Esophagus muscularis mucosa (tissue), 4 donors: ENCODE measurements at places on chromosomes 11 and 22.

- H3K27ac ChIP-seq = no peak overlapping the region
- no peak for DNase-seq
- no peaks in the 10 kb centered on the region for H3K27me3 ChIP-seq
These were observed 46.8 kb downstream of the TRIM44 start for GRCh38 chr11:35709376-35709775.

DNA sequence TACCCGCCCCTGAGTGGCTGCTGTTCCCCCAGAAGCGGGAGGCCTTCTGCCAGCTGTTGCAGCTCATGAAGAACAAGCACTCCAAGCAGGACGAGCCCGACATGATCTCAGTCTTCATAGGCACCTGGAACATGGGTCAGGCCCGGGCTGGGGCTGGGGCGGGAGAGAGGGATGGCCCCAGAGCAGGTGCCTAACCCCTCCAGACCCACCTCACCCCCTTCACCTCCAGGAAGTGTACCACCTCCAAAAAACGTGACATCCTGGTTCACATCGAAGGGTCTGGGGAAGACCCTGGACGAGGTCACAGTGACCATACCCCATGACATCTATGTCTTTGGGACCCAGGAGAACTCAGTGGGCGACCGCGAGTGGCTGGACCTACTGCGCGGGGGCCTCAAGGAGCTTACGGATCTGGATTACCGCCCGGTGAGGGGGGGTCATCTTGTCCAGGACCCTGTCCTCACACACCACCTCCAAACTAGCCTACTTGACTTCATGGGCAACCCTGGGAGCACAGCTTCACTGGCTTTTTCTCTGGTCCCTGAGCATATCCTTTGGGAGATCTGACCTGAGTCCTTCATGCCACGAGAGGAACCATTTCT lies 6.3 kb downstream of the INPPL1 start:
- no peak overlapping the region for H3K4me3 ChIP-seq
- no peaks in the 10 kb centered on the region for H3K27me3 ChIP-seq
- no peak for DNase-seq
- H3K36me3 ChIP-seq = peaks cover 83% of the 10 kb centered on the region
- no peak overlapping the region for H3K27ac ChIP-seq

- DNase-seq = no peak
- no peak overlapping the region for H3K27ac ChIP-seq
- no peaks in the 10 kb centered on the region for H3K36me3 ChIP-seq
- H3K4me3 ChIP-seq = no peak overlapping the region
These were observed 6.6 kb upstream of the SSTR3 start for GRCh38 chr22:37218771-37219411.

- H3K4me1 ChIP-seq = no peaks in the 10 kb centered on the region
- H3K4me3 ChIP-seq = no peak overlapping the region
- no peak for DNase-seq
- no peaks in the 10 kb centered on the region for H3K27me3 ChIP-seq
These were observed 294.2 kb downstream of the NELL1 start for GRCh38 chr11:20963596-20963995.

GRCh38 chr22:37981282-37982011 lies 2.9 kb downstream of the SOX10 start:
- H3K4me1 ChIP-seq = no peaks in the 10 kb centered on the region
- peak overlapping the region; percentile 55 for H3K27ac ChIP-seq
- H3K27me3 ChIP-seq = no peaks in the 10 kb centered on the region
- peaks cover 27% of the 10 kb centered on the region for H3K36me3 ChIP-seq

- H3K4me3 ChIP-seq = no peak overlapping the region
- no peak for DNase-seq
- peaks cover 77% of the 10 kb centered on the region for H3K4me1 ChIP-seq
- no peaks in the 10 kb centered on the region for H3K36me3 ChIP-seq
- peak overlapping the region; percentile 96 for H3K27ac ChIP-seq
These were observed 91.7 kb downstream of the TP53I11 start for GRCh38 chr11:44858796-44859527.

- no peak overlapping the region for H3K4me3 ChIP-seq
- H3K27ac ChIP-seq = peak overlapping the region; percentile 34
- no peaks in the 10 kb centered on the region for H3K36me3 ChIP-seq
- no peak for DNase-seq
- no peaks in the 10 kb centered on the region for H3K27me3 ChIP-seq
These were observed 75.0 kb downstream of the CDKN1C start for GRCh38 chr11:2810411-2811205.

DNA sequence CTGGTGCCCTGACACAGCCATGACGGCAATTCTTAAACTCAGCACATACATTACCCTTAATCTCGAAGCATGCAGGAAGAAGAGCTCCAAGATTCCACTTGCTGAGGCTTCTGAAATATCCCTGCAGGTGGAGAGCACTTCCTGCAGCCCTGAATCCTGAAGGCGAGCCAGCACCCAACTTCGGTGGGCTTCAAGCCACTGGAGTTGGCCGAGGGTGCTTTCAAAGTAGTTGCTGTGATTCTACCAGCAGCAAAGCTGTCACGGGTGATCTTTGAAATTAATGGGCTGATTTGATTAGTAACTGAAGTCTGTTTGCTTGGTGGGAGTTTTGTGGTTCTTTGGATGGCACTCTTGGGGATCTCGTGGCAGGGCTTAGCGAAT lies 9.0 kb upstream of the FTH1 start:
- H3K4me1 ChIP-seq = peaks cover 82% of the 10 kb centered on the region
- H3K4me3 ChIP-seq = no peak overlapping the region
- peak overlapping the region; percentile 21 for H3K27ac ChIP-seq

- peaks cover 49% of the 10 kb centered on the region for H3K27me3 ChIP-seq
- H3K4me1 ChIP-seq = no peaks in the 10 kb centered on the region
- no peak overlapping the region for H3K4me3 ChIP-seq
- DNase-seq = no peak
These were observed 330 bp downstream of the SLC5A1 start for GRCh38 chr22:32043391-32043790.

- H3K4me3 ChIP-seq = no peak overlapping the region
- H3K27ac ChIP-seq = no peak overlapping the region
- no peak for DNase-seq
- no peaks in the 10 kb centered on the region for H3K36me3 ChIP-seq
These were observed 95.3 kb downstream of the NTM start for GRCh38 chr11:131465746-131466145.

GRCh38 chr11:20155683-20156279 lies 4.5 kb downstream of the DBX1 start:
- no peaks in the 10 kb centered on the region for H3K36me3 ChIP-seq
- peaks cover 50% of the 10 kb centered on the region for H3K27me3 ChIP-seq
- H3K4me3 ChIP-seq = no peak overlapping the region

- H3K4me1 ChIP-seq = no peaks in the 10 kb centered on the region
- H3K4me3 ChIP-seq = no peak overlapping the region
- no peaks in the 10 kb centered on the region for H3K27me3 ChIP-seq
- no peaks in the 10 kb centered on the region for H3K36me3 ChIP-seq
These were observed 170.0 kb downstream of the LRRC4C start for GRCh38 chr11:41289408-41289807.

DNA sequence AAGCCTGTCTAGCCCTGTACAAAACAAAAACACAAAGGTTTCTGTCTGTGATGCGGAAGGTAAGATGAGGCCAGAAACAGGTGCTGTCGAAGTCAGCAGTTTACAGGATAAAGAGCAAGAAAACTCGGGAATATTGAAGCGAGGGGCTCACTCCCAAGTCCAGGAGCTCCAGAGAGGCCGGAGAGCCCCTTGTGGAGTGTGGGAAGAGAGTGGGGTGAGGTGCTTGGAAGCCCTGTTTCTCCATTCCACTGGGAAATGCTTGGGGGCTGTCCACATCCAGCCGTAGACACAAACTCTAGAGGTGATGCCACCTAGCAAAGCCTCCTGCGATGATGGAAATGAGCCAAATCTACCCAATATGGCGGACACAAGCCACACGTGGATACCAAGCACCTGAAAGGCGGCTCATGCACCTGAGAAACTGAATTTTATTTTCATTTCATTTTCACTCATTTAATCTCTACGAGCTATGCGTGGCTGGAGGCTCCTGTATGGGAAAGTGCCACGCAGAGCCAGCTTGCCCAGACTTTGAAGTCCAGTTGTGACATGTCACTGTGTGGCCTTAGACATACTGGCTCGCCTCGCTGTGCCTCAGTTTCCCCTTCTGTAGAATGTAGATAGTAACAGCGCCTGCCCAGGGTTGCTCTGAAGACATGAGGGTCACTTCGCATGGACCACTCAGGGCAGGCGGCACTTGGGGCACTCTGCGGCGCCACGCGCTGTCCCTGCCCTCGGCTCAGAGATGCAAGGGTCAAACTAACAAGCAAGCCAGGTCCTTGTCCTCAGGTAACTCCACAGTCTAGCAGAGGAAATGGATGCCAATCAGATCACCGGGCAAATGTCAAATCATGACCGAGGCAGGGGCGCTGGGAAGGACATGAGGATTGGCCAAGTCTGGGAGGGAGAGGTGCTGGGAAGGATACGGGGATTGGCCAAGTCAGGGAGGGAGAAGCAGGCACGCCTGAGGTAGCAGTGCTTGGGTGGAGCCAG lies 684.7 kb downstream of the TBC1D22A start:
- no peaks in the 10 kb centered on the region for H3K36me3 ChIP-seq
- no peaks in the 10 kb centered on the region for H3K27me3 ChIP-seq
- H3K27ac ChIP-seq = no peak overlapping the region

DNA sequence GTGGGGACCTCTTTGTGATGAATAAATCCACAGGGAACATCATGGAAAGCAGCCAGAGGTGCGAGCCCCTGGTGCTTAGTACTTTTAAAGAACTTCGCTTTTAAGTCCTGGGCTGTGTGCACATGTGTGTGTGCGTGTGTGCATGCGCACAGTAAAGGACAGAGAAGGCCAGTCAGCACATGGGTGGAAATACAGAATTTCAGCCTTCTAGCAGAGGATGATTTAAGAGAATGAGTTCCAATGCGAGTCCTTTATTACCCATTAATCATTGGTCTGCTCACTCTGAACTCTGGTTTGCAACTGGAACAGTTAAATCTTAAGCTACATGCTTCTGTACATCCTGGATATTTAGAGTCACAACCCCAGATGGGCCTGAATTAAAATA lies 18.9 kb downstream of the TEAD1 start:
- H3K27me3 ChIP-seq = no peaks in the 10 kb centered on the region
- peak overlapping the region; percentile 32 for H3K4me3 ChIP-seq
- no peak for DNase-seq
- H3K4me1 ChIP-seq = peaks cover 86% of the 10 kb centered on the region

DNA sequence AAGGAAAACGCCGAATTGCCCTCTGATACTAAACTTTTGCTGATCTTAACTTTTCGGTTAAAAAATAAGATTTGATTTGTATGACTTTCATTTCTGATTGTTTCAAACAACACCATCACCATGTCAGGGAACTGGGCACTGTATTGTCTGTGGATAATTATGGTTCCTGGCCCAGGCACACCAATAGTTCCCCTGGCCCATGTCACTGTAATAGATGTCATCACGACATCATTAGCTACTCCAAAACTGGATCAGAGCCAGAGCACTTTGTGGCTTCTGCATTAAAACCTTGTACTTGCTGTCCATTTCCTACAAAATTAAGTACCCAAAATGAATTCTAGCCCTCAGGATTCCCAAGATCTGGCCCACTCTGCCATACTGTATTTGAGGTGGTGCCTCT lies 119.5 kb upstream of the NARS2 start:
- no peak for DNase-seq
- H3K4me1 ChIP-seq = no peaks in the 10 kb centered on the region
- no peaks in the 10 kb centered on the region for H3K27me3 ChIP-seq
- H3K36me3 ChIP-seq = no peaks in the 10 kb centered on the region
- H3K4me3 ChIP-seq = no peak overlapping the region

- H3K27me3 ChIP-seq = no peaks in the 10 kb centered on the region
- H3K36me3 ChIP-seq = no peaks in the 10 kb centered on the region
- H3K4me1 ChIP-seq = no peaks in the 10 kb centered on the region
- no peak overlapping the region for H3K27ac ChIP-seq
These were observed 25.3 kb upstream of the DDX17 start for GRCh38 chr22:38531251-38531938.

GRCh38 chr11:111540114-111540936 lies at the start of gene LAYN:
TSS of gene LAYN (plus strand) at chr11:111540720. CDS start at chr11:111540844, 124 bp downstream.
- H3K4me3 ChIP-seq = peak within 1 kb of the TSS; percentile 68
- H3K27me3 ChIP-seq = peaks cover 8% of the 10 kb centered on the region
- H3K4me1 ChIP-seq = peaks cover 30% of the 10 kb centered on the region

GRCh38 chr22:33352768-33353167 lies 294.6 kb upstream of the SYN3 start:
- H3K4me1 ChIP-seq = peaks cover 5% of the 10 kb centered on the region
- H3K27me3 ChIP-seq = no peaks in the 10 kb centered on the region
- peaks cover 6% of the 10 kb centered on the region for H3K36me3 ChIP-seq

DNA sequence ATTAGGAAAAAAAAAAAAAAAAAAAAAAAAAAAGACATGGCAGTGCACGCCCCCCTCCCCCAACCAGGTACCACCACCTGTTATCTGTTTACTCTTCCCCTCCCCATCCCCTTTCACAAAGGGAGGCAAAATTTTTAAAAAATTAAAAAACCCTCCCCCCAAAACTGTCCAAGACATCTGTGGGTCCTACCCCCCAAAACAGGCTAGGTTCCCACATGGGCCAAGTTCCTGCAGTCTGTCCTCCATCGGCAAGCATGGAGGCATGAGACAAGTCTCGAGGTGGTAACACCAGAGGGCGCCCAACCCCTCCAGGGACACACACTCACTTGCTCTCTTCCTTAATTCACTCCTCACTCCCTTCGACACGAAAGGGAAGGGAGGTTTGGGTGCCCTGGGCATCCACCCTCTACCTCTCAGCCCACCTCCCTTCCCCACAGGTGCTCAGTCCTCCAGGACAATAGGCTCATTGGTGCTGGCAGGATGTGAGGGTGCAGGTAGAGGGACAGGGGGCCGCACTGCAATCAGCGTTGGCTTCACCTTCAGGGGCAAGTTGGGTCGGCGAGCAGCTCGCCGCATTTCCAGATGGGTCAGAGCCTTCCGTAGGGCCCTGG lies 2.2 kb upstream of the TUT1 start:
- H3K27me3 ChIP-seq = no peaks in the 10 kb centered on the region
- H3K4me3 ChIP-seq = no peak overlapping the region
- peaks cover 53% of the 10 kb centered on the region for H3K36me3 ChIP-seq
- no peak for DNase-seq
- H3K27ac ChIP-seq = peak overlapping the region; percentile 92

- H3K4me1 ChIP-seq = no peaks in the 10 kb centered on the region
- H3K27ac ChIP-seq = no peak overlapping the region
- no peaks in the 10 kb centered on the region for H3K27me3 ChIP-seq
- H3K4me3 ChIP-seq = no peak overlapping the region
- H3K36me3 ChIP-seq = no peaks in the 10 kb centered on the region
These were observed 9.8 kb upstream of the XKR3 start for GRCh38 chr22:16834971-16835370.

DNA sequence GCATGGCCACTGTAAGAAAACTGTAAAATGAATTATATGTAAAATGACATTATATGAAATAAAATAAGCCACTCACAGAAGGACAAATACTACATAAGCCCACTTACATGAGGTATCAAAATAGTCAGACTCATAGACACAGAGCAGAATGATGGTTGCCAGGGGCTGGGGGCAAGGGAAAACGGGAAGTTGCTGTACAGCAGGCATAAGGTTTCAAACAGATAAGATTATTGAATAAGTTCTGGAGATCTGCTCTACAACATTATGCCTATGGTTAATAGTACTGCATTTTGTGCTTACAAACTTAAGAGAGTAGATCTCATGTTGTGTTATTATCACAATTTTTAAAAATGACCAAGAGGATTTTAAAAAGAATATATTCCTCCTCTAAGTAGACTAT lies 32.7 kb upstream of the HEPHL1 start:
- no peaks in the 10 kb centered on the region for H3K4me1 ChIP-seq
- H3K27ac ChIP-seq = no peak overlapping the region
- H3K36me3 ChIP-seq = no peaks in the 10 kb centered on the region
- no peaks in the 10 kb centered on the region for H3K27me3 ChIP-seq

GRCh38 chr11:1199241-1199750 lies 23.6 kb upstream of the MUC5B start:
- no peak overlapping the region for H3K27ac ChIP-seq
- H3K4me3 ChIP-seq = no peak overlapping the region
- peaks cover 13% of the 10 kb centered on the region for H3K4me1 ChIP-seq
- H3K36me3 ChIP-seq = no peaks in the 10 kb centered on the region
- H3K27me3 ChIP-seq = peaks cover 37% of the 10 kb centered on the region
